Caco-2 (cell line): ENCODE measurements at places on chromosomes 2 and 18. TPM values are rescaled to one million over a fixed set of nuclear protein-coding genes. Genes with fewer than 3 reads are reported as not detected.

- no peak for DNase-seq
Measured at GRCh38 chr2:129117434-129117833, 798.8 kb upstream of the HS6ST1 start.

Gene TSPYL6
- total RNA-seq = not detected in 2 replicates

GRCh38 chr2:148130581-148130980 is 109.7 kb downstream of the MBD5 start:
- DNase-seq = no peak

GRCh38 chr2:227527351-227527750 is 55.4 kb downstream of the AGFG1 start:
- no peak for DNase-seq

- DNase-seq = no peak
Measured at GRCh38 chr2:239467956-239468490, 67.2 kb upstream of the HDAC4 start.

DNA sequence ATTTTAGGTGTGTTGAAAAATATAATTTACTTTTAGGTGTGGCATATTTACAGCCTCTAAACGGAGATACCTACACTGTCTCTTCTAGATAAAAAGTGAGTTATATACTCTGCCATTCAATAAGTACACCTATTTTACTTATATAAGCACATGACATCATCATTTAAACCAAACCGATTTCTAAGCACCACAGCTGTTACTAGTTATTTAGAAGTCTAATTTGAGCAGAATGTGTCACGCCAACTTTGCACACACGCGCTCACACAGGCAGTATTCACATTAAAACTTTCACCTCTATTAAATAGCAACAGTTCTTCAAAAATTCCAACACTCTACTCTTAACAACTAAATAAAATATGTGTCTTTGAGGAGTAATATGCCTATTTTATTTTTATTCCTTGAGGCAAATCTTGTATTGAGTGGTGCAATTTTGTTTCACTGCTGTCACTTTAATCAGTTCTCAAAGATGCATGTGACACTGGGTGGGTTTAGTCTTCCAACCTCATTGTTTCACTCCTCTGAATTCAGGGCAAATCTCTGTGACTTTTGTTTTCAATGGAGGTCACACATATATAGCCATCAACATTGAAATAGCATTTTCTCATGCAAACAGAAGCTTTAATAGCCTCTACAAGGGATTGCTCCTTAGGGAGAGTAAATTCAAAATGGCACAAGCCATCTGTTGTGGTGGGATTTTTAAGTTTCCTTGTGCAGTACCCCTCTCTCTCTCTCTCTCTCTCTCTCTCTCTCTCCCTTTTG is 721.0 kb downstream of the PLCL1 start:
- DNase-seq = no peak

- DNase-seq = no peak
Measured at GRCh38 chr2:60260639-60261296, 292.7 kb downstream of the BCL11A start.

Gene NR4A2
- total RNA-seq = 0.91 and 0.97 TPM in 2 replicates

- DNase-seq = no peak
Measured at GRCh38 chr2:25283921-25284320, 57.8 kb downstream of the DNMT3A start.

- DNase-seq = no peak
Measured at GRCh38 chr2:238489431-238489830, 62.7 kb downstream of the ASB1 start.

GRCh38 chr2:222859786-222860612 is 837 bp upstream of the ACSL3 start:
- peak; percentile 64 for DNase-seq

Gene HOXD10
- not detected in 2 replicates for total RNA-seq

- no peak for DNase-seq
Measured at GRCh38 chr2:67579806-67580205, 182.7 kb downstream of the ETAA1 start.

Gene FAM98A
- 53.9 and 60.7 TPM in 2 replicates for total RNA-seq

Gene CNGA3
- total RNA-seq = not detected in 2 replicates

Gene IFIH1
- 2.7 and 3.4 TPM in 2 replicates for total RNA-seq

GRCh38 chr2:110770959-110771431 is 38.6 kb downstream of the ACOXL start:
- DNase-seq = no peak

Gene KCNJ13
- 0.23 and 0.59 TPM in 2 replicates for total RNA-seq

- no peak for DNase-seq
Measured at GRCh38 chr2:20632446-20632990, 18.4 kb downstream of the HS1BP3 start.

DNA sequence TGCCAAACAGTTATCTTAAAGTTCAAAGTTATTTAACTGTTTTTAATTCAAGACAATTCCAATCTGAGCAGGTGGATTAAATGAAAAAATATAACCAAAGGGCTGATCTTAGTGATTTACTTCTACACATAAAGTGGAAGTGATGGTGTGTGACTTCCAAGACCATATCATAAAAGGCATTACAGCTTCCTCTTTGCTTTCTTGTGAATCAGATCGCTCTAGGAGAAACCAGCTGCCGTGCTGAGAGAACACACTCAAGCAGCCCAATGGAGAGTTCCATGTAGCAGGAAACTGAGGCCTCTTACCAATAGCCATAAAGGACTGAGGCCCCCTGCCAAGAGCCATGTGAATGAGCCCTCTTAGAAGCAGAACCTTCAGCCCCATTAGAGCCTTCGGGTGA is 197.4 kb downstream of the NBAS start:
- DNase-seq = no peak

DNA sequence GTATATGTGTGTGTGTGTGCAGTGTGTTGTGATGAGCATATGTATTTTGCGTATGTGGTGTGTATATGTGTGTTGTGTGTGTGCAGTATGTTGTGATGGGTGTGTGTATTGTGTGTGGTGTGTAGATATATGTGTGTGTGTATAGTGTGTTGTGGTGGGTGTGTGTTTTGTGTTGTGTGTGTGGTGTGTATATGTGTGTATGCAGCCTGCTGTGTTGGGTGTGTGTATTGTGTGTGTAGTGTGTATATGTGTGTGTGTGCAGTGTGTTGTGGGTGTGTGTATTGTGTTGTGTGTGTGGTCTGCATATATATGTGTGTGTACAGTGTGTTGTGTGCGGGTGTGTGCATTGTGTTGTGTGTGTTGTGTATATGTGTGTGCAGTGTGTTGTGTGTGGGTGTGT is 23.9 kb downstream of the ACKR3 start:
- no peak for DNase-seq

Gene RUFY4
- not detected in 2 replicates for total RNA-seq

DNA sequence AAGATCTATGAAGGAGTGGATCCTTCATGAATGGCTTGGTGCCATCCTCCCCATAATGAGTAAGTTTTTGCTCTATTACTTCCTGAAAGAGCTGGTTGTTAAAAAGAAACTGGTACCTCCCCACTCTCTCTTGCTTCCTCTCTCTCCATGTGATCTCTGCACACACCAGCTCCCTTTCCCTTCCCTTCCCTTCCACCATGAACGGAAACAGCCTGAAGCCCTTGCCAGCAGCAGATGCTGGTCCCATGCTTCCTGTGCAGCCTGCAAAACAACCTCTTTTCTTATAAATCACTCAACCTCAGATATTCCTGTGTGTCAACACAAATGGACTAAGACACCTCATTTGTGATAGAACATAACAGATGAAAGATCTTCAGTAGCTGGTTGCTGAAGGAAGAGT is 303.5 kb upstream of the ACVR2A start:
- no peak for DNase-seq

Gene SERPINB13
- not detected in 2 replicates for total RNA-seq

- peak; percentile 68 for DNase-seq
Measured at GRCh38 chr18:13726972-13727331, 479 bp downstream of the RNMT start.

Gene WNT10A
- 0.81 and 1.2 TPM in 2 replicates for total RNA-seq

DNA sequence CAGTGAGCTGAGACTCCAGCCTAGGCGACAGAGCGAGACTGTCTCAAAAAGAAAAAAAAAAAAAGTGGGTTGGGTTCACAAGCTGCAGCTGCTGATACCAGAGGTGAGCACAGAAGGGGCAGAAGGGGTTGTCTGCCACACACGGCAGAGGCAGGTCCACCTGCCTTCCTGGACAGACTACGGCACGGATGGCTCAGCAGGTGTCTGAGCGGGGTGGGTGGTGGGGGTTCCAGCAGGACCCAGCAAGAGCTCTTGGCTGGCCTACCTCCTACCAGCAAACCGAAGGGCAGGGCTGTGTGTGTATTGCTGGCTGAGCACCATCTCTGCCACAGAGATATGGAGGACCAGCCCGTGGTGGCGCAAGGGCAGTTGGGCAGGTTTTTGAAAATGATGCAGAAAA is 130.4 kb upstream of the ASB18 start:
- no peak for DNase-seq

DNA sequence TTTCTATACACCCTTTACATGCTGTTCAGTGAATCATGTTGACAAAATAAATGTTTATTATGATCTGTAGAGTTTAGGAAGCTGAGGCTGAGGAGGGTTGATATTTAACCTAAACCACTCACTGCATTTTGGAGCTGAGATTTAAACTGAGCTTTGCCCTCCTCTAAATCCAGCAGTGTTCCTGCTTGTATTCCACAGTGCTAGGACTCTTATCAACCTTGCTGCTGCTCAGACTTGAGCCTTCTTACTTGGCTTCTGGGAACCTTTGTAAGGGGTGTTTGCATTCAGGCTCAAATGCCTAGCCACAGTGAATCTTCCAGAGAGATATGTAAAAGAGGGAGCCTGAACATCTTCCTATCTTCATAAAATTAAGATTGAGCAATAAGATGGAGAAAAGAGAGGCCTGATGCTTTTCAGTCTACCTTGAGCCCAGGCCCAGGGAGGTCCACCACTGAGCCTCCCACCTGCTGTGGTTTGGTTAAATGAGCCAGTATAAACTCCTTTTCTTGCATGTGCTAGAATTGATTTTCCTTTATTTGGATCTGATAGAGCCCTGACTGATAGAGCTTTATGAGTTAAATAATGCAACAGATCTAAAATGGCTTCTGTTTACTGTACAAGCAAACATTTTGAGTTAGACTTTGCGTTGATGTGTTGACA is 149.7 kb downstream of the GULP1 start:
- DNase-seq = no peak

- DNase-seq = no peak
Measured at GRCh38 chr18:26579941-26580618, 31.7 kb upstream of the KCTD1 start.

DNA sequence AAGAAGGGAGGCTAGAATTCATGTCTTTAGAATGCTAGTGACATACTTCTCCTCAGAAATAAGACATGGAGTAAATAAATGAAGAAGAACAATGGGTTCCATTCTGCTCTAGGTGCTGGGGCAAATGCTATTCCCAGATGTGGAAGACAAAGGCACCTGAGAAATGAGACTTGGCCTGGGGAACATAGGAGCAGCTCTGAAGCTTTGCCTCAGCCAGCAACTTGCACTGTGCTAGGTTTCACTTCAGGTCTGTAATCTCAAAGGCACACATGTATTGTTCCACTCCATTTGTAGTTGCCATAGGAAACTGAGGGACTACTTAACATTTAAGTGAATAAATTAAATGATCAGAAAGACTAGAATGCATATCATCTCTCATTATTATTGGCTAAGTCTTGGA is 538.9 kb upstream of the REG3G start:
- DNase-seq = no peak

Gene MC4R
- total RNA-seq = not detected in 2 replicates

Gene PSTPIP2
- total RNA-seq = 13.3 and 13.7 TPM in 2 replicates

Gene RTP5
- total RNA-seq = not detected in 2 replicates

Gene DNER
- total RNA-seq = not detected in 2 replicates

GRCh38 chr2:65744477-65745200 is 312.2 kb upstream of the SPRED2 start:
- no peak for DNase-seq

Gene TOGARAM2
- 0.61 and 1.3 TPM in 2 replicates for total RNA-seq

Gene CD207
- 0.16 and 0.23 TPM in 2 replicates for total RNA-seq

DNA sequence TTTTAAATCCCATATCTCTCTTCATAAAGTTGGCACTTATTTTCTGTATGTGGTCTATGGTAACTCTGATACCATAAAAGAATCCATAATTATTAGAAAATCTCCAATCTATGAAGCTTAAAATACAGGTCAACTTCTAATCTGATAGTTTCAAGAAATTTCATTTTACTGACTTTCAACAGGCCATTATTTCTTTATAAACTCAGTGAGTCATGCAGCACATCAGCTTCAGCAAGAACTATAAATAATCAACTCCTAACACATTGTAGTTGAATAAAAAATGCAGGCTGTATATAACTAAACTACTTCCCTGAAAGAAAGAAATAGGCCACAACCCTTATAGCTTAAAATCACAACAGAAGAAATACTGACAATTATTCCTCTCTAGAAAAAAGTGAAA is 204.3 kb upstream of the CCDC150 start:
- no peak for DNase-seq

DNA sequence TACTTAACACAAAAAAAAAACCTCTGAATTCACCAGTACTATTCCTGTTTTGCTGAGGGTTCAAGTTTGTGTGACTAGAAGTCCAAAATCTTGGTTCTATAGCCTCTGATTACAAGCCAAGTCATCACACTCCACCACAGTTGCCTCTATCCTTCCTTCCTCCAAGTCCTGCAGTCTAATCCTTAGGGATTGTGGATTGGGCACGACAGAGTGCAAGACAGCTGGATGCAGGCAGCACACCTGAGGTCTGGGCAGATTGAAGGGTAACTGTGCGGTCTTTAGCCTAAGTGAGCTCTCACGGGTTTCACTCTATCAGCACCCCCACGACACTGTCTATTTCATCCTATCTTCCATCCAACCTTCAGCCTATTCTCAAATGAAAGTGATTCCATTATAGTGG is 299.4 kb upstream of the ID2 start:
- no peak for DNase-seq

Gene TWSG1
- total RNA-seq = 43.7 and 43.9 TPM in 2 replicates

Gene AQP4
- total RNA-seq = 0.27 and 0.46 TPM in 2 replicates

GRCh38 chr18:10038268-10038667 is 124.5 kb downstream of the VAPA start:
- DNase-seq = no peak

Gene YWHAQ
- 344 and 365 TPM in 2 replicates for total RNA-seq

Gene SERPINB10
- total RNA-seq = not detected in 2 replicates

DNA sequence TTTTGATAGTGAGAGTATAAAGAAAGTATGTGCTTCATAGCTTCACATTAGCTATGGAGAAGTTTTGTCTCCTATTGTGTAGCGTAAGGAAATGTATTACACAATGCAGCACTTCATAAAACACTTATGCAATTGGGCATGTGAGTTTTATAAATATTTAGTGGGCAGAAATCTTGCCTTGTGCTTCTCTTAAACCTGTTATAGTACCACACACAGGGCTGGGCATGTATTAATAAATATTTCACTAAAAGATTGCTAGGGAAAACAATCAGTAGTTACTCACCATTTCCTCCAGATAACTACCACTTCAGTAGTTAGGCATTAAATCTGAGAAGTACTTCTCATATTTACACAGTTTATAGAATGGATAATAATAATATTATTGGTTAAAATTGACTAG is 1080.8 kb upstream of the PIK3C3 start:
- DNase-seq = no peak
